HFFc6 (cell line): ENCODE measurements at places on chromosomes 4 and X. TPM values are rescaled to one million over a fixed set of nuclear protein-coding genes. Genes with fewer than 3 reads are reported as not detected.

PNMA5 gene
- not detected in 3 replicates for total RNA-seq

MAGEE2 gene
- total RNA-seq, result not detected in 3 replicates

CISD2 gene
- total RNA-seq, result 32.0 to 39.7 TPM (median 33.6 TPM) in 3 replicates

DNA sequence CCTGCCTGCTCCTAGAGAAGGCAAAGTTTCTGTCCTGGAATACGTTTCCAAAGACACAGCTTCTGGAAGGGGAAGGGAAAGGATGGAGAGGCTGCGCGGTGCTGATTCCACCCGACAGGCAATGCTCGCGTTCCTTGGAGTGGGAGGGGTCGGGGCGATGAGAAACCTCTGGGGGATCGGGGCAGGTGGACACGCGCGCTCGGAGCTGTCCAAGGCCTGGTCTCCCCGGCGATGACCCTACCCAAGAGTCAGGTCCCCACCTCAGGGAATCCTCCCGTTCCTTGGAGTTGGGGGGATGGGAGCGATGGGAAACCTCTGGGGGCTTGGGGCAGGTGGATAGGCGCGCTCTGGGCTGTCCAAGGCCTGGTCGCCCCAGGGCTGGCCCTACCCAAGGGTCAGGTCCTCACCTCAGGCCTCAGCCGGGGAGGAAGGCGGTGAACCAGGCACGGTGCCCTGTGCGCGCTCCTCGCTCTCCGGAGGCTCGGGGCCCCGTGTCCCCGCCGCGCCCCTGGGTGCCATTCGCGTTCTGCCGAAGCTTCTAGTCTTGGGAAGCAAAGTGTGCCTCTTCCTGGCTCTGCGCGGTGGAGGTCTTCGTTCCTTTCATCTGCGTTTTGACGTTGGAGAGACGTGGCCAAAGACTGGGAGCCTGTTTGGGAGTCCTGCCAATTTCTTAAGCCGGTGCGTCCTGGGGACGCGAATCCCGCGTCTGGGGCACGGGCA lies 10.6 kb upstream of the SHOX start:
- H3K27me3 ChIP-seq, result peaks cover 6% of the 10 kb centered on the region
- peak overlapping the region; percentile 88 for H3K27ac ChIP-seq
- peaks cover 27% of the 10 kb centered on the region for H3K36me3 ChIP-seq
- no peak for DNase-seq

DNA sequence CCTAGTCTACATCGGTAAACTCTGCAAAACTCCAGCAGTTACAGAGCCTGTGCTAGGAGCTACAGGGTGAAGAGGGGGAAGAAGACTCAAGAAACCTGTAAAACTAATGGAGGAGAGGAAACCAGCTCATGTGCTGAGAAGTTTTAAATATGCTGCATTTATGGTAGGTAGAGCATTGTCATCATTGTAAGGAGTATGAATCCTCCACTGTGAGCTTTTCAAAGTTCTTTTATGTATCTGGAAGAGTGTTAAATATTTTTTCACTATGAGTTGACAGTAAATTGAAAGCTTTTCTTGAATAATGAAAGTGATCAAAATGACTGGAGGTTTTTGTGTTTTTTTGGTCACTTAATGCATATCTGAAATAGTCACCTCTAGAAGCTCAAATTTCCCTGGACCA lies 46.2 kb downstream of the SEPTIN11 start:
- peak overlapping the region; percentile 87 for H3K27ac ChIP-seq
- DNase-seq, result no peak
- peaks cover 73% of the 10 kb centered on the region for H3K36me3 ChIP-seq
- H3K4me1 ChIP-seq, result peaks cover 87% of the 10 kb centered on the region
- H3K27me3 ChIP-seq, result peaks cover 36% of the 10 kb centered on the region

DNA sequence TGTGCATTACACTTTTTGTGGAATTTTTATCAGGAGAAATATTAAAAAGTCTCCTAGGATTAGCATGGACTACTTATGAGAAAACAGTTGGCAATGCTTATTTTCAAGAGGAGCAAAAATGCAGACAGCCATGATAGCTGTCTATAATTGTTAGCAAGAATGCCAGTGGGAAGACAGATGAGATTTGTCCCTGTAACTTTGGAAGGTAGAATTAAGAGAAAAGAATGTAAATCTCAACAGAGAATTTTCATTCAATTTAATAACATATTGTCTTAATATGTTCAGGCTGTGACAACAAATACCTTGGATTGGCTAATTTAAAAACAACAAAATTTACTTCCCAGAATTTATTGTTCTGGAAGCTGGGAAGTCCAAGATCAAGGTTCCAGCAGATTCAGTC lies 349.2 kb downstream of the IQCM start:
- no peaks in the 10 kb centered on the region for H3K4me1 ChIP-seq
- no peak overlapping the region for H3K4me3 ChIP-seq
- H3K27me3 ChIP-seq, result peaks cover 2% of the 10 kb centered on the region; the same call in 1 of the 2 replicates
- no peak for DNase-seq

- H3K4me3 ChIP-seq, result no peak overlapping the region
- DNase-seq, result no peak
- no peaks in the 10 kb centered on the region for H3K36me3 ChIP-seq
- no peak overlapping the region for H3K27ac ChIP-seq
These were observed 80.8 kb upstream of the ACSL1 start for GRCh38 chr4:184906480-184907097.

DNA sequence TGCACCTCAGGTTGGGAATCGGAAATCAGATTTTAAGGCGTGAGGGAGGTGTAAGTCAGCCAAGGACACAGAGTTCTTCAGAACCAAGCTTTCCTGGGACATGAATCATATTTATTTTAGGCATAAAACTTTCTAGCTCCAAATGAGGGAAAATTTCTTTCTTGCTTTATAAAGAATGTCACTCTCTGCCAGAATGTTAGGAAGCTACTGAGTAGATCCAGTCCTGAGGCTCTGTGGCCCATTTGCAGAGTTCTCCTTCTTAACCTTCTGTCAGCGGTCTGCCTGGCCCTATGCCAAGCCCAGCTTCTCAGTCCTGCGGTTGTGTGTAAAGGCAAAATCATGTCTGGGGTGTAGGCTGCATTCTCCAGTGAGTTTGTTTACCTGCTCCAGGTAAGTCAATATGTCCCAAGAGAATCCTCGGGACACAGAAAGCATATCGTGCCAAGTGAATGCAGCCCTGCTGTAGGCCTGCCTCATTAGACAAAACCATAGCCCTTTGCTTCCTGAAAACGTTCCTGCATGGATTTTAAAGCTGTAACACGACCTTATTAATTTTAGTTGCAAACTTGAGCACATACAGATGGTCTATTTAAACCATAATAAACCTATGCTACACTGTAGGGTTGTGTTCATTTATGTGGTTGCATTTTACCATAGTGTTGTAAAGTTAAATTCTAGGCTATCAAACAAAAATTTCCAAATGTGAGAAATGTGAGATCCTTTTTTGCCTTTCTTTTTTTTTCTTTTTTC lies 29.2 kb upstream of the CCNI start:
- peaks cover 10% of the 10 kb centered on the region for H3K27me3 ChIP-seq
- H3K4me3 ChIP-seq, result no peak overlapping the region
- H3K4me1 ChIP-seq, result peaks cover 5% of the 10 kb centered on the region; the same call in 1 of the 2 replicates
- DNase-seq, result no peak

DNA sequence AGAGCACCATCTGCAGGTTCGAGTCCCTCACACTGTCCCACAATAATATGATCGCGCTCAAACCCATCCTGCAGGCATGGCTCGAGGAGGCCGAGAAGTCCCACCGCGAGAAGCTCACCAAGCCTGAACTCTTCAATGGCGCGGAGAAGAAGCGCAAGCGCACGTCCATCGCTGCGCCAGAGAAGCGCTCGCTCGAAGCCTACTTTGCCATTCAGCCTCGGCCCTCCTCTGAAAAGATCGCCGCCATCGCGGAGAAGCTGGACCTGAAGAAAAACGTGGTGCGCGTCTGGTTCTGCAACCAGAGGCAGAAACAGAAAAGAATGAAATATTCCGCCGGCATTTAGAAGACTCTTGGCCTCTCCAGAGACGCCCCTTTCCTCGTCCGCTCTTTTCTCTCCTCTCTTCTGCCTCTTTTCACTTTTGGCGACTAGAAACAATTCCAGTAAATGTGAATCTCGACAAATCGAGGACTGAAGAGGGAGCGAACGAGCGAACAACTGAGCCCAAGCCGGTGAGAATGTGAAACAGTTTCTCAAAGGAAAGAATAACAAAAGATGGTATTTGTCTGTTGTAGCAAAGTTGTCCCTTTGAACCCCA lies 1.9 kb downstream of the POU4F2 start:
- H3K27me3 ChIP-seq, result peaks cover 35% of the 10 kb centered on the region
- H3K36me3 ChIP-seq, result 0 out of 2 replicates have a peak, but pooled peaks cover 6% of the 10 kb centered on the region
- H3K4me1 ChIP-seq, result peaks cover 10% of the 10 kb centered on the region; the same call in 1 of the 2 replicates
- no peak for DNase-seq
- H3K27ac ChIP-seq, result no peak overlapping the region
- H3K4me3 ChIP-seq, result no peak overlapping the region

DNA sequence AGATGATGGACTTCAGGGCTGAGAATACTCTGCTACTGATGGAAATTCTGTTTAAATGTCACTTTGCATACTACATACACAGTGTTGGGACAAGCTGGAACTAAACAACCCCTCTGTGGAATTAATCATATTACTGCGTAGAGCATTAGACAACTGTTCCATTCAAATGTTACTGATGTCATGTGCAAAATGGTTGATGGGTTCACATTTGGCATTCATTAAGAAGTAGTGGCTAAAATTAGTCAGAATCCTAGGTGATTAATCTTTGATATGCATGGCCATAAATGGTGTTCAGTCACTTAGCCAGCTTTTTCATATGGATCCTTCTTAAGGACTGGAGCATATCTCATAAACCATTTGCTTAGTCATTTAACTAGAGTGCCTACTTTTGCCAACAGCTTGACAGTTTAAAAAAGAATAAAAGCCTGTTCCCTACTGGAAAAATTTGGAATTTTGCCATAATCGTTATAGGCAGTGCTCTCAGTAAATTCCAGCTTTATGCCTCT lies 105.2 kb downstream of the RNF150 start:
- no peaks in the 10 kb centered on the region for H3K27me3 ChIP-seq
- H3K4me1 ChIP-seq, result peaks cover 30% of the 10 kb centered on the region
- peak; percentile 90 for DNase-seq
- H3K36me3 ChIP-seq, result peaks cover 8% of the 10 kb centered on the region; the same call in 1 of the 2 replicates
- H3K4me3 ChIP-seq, result peak overlapping the region; percentile 33; the same call in 1 of the 2 replicates
- H3K27ac ChIP-seq, result peak overlapping the region; percentile 76

DNA sequence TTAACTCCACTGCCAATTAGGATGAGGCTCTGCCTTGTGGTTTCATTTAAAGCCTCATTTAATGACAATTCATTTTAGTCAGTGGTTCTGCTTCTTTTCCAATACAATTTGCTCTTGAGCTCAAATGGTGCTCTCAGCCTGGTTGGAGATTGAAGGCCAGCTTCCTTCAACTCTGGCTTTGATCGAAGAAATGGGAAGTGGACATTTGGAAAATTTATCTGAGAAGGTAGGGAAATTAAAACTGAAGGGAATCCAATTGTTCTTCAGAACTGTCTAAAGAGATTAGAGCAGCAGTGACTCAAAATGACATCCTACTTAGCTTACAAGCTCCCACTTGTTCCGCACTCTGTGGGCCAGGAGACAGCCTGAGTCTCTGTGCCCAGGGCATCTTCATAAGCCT lies 206.8 kb downstream of the SMARCA1 start:
- H3K4me3 ChIP-seq, result no peak overlapping the region
- no peak for DNase-seq
- no peaks in the 10 kb centered on the region for H3K36me3 ChIP-seq
- H3K27ac ChIP-seq, result no peak overlapping the region

GRCh38 chrX:138485767-138486166 lies 225.8 kb downstream of the FGF13 start:
- no peaks in the 10 kb centered on the region for H3K4me1 ChIP-seq
- H3K27me3 ChIP-seq, result no peaks in the 10 kb centered on the region
- H3K27ac ChIP-seq, result no peak overlapping the region
- H3K4me3 ChIP-seq, result no peak overlapping the region

GRCh38 chr4:77293426-77293825 lies 136.4 kb downstream of the CCNG2 start:
- no peak overlapping the region for H3K4me3 ChIP-seq
- H3K36me3 ChIP-seq, result no peaks in the 10 kb centered on the region
- no peak for DNase-seq

- no peak for DNase-seq
- no peaks in the 10 kb centered on the region for H3K36me3 ChIP-seq
- H3K27ac ChIP-seq, result no peak overlapping the region
- no peaks in the 10 kb centered on the region for H3K4me1 ChIP-seq
- H3K4me3 ChIP-seq, result no peak overlapping the region
- no peaks in the 10 kb centered on the region; the same call in 1 of the 2 replicates for H3K27me3 ChIP-seq
These were observed 35.0 kb downstream of the NUDT11 start for GRCh38 chrX:51461053-51462044.

DNA sequence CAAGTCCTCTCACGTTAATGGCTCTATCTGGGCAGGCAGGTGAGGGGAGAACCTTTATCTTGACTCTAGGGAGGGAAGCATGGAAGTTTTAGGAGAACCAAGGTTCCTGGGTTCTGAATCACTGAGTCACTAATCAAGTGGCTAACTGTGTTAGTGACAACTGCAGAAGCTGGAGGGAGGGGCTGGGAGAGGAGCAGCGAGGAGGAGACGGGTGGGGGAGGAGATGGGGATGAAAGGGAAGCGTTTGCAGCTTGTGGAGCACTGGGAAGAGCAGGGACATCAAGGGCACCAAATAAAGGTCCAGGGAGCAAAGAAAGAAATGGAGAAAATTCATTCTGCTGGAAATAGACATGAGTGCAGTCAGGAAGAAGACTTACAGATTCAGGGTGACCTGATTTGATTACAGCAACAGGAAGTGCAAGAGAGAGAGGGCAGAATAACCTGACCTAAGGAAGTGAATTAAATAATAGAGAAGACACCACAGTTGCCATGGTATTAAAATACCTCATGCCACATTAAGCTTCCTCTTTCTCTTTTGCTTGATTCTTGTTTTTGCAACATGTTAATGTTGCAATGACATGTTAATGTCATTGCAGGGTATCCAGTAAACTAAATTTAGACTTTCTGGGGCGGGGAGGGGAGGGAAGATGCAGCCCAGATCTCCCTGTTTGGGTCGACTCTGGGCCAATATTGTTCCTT lies 4.5 kb upstream of the SETD7 start:
- H3K4me3 ChIP-seq, result no peak overlapping the region
- H3K27ac ChIP-seq, result no peak overlapping the region
- no peaks in the 10 kb centered on the region for H3K36me3 ChIP-seq
- peaks cover 39% of the 10 kb centered on the region for H3K4me1 ChIP-seq

DNA sequence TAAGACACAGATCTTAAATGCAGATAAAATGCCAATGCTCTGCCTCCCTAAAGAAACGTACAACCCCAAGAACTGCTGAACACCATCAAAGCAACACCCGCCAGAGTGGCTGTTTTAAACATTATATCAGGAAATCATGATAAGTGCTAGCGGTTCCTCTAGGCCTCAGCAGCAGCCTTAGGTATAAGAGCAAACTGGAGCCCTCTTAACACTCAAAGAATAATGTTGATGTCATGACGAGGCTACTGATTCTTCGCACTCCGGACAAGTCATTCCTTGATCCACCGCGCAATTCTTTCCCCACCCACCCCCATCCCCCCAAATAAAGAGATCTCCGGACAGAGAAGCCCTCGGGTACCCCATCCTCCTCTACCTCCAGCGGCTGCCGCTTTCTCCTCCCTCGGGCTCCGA lies 507 bp downstream of the LIN54 start:
- peak overlapping the region; percentile 92 for H3K27ac ChIP-seq
- peak; percentile 19 for DNase-seq
- H3K4me3 ChIP-seq, result peak overlapping the region; percentile 99
- peaks cover 2% of the 10 kb centered on the region; the same call in 1 of the 2 replicates for H3K27me3 ChIP-seq
- peaks cover 52% of the 10 kb centered on the region for H3K4me1 ChIP-seq
- peaks cover 6% of the 10 kb centered on the region for H3K36me3 ChIP-seq
